DMS79 treated with DMSO at 0.1 percent for 48 hours (cell line): ENCODE measurements at places on chromosomes 1 and 21.
A peak's percentile ranks its signal among the peaks of the same experiment; 100 is the strongest.

GRCh38 chr1:19815801-19816736 is 986 bp upstream of the RNF186 start:
- DNase-seq = peak; percentile 88

- DNase-seq = no peak
These were observed 76.4 kb downstream of the EVI5 start for GRCh38 chr1:92708368-92708950.

DNA sequence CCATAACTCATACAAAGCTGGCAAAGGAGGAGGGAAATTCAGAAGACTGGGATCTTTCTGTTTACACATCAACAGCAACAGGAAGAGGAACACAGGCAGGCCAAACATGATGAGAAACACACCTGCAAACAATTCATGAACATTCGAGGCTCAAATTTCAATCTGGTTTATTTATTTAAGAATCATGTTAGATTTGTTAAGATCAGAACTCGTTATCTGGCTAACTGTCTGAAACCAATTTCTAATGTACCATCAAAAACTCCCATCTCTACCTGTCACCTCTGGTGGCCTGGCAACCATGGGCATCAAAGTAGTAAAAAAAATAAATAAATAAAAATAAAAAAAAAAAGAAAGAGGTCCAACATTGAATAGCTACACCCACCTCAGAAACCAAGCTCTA is 9.8 kb downstream of the LBR start:
- DNase-seq = peak; percentile 35

DNA sequence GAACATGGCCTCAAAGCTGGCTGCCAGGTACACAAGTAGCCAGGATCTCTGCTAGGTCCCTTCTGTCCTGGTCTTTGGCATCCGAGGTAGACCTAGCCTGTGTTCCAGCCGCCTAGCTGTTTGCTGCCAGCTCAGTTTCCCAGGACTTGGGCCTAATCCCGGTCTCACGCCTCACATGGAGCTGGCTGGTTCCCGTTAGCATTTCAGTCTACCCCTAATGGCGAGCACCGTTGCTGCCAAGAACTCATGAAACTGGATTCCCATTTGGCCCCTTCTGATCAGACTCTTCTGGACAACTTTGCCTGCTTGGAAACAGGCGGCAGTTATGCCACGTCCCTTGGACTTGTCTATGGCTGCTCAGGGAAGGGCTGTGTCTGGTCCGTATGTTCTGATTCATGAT is 26.2 kb upstream of the HHAT start:
- DNase-seq = no peak

DNA sequence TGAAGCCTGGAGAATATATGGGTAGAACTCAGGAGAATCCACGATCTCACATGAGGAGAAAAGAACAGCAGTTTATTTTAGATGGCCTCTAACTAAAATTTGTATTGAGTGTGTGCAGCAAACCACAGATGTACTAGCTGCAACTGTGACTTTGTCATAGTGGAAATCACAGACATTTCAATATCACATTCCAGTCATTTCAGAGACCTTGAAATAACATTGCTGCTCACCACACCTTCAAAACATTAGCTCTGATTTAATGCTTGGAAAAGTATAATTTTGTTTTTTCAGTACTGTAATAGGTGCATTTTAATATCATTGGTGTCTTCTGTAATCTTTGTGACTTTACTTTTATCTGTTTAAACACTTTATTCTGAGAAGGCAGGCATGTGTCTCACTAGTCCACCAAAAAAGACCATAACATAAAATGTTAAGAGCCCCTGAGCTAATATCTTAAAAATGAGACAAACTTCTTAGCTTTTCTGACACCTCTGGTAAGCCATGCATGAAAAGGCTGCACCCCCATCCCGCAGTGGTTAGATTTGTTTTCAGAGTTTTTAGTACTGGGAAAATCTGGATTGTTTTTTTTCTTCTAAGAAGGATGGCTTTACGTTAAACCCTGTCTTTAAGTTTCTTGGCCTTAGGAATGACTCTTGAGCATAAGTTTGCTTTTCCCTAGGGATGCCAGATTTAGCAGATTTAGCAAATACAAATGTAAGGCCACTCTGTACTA is 30.1 kb downstream of the KCNJ15 start:
- DNase-seq = no peak

- DNase-seq = peak; percentile 99
These were observed at the start of the genes LRRC41 and UQCRH for GRCh38 chr1:46303038-46303871. Gene LRRC41, minus strand, starts transcription at chr1:46303616. Its CDS starts 294 bp downstream, at chr1:46303322. Gene UQCRH, plus strand, starts transcription at chr1:46303698. Its CDS starts 69 bp downstream, at chr1:46303767.

- peak; percentile 32 for DNase-seq
These were observed 7.4 kb upstream of the SVBP start for GRCh38 chr1:42824481-42825035.

GRCh38 chr21:32914424-32915039 is 111.2 kb upstream of the OLIG2 start:
- no peak for DNase-seq

DNA sequence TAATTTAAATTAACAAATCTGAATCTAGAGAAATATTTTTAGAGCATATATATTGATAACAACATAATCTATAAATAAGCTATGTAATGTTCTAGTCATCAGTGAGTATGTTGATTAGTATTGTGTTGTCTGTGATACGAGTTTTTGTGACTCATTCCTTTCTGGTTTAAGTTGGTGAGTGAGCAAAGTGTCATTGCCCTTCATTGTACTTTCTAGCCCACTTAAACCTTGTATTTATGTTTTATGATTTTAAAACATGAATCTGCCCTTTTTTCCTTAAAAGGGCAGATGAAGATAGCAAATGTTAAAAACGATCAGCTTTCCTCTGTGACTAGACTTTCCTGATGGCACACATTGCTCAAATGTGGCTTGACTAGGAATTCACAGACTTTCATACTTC is 38.5 kb downstream of the MACO1 start:
- DNase-seq = no peak

- no peak for DNase-seq
These were observed 29.1 kb downstream of the B3GALT2 start for GRCh38 chr1:193157360-193157759.

DNA sequence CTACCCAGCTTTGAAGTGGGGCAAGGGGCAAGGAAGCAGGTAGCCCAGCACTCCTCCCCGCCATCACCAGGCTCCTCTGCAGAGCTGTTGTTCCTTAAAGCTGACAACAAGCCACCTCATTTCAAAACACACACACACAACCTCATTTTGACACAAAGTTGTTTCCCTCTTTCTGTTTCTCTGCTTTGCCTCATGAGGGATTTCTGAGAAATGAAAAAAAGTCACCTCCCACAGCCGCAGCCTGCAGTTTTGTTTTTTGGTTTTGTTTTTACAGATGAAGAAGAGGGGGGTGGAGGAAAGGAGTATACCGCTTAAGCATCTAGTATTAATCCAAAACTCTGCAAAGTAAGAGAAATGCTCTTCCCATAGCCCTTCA is 12.1 kb downstream of the MCL1 start:
- DNase-seq = no peak

- DNase-seq = no peak
These were observed 861.1 kb upstream of the ADAMTS5 start for GRCh38 chr21:27827972-27828371.

GRCh38 chr1:197304638-197305200 is 36.7 kb downstream of the CRB1 start:
- no peak for DNase-seq

GRCh38 chr1:162014202-162014601 is 9.5 kb downstream of the OLFML2B start:
- DNase-seq = no peak

GRCh38 chr1:74396933-74397332 is 115.5 kb downstream of the LRRC53 start:
- DNase-seq = no peak

DNA sequence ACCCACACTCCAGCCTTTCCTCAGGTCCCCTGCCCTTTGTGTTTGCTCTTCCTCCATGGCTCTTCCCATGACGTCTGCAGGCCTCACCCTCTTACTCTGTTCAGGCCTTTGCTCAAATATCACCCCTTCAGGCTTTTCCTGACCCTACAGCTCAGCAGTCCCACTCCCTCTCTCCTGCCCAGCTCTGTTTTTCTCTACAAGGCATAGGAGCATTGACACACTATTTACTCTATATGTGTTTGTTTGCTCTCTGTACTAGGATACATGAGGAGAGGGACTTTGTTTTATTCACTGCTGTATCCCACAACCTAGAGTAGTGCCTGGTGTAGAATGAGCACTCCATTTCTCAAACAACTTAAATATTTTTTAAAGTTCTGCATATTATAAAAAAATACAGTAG is 107.4 kb upstream of the COA6 start:
- DNase-seq = no peak

GRCh38 chr1:40649592-40649930 is 15.9 kb downstream of the RIMS3 start:
- peak; percentile 53 for DNase-seq

DNA sequence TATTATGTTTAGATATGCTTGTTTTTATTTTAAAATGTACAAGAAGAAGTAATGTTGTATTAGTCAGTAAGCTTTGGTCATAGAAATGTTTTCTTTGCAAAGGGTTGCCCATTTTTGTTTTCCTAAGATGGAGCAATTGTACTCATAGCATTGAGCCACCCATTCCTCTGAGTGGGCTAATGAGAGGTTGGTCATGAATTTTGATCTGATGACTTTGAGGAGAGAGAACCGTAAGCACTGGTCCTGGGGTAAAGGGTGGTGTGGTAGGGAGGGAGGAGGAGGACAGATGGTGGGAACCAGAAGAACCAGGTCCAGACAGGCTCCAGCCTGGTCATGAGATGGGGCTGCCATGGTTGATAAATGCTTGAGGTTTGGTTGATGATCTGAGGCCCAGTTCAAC is 15.9 kb upstream of the SLC6A9 start:
- DNase-seq = no peak

- DNase-seq = peak; percentile 11
These were observed 70.3 kb downstream of the HIVEP3 start for GRCh38 chr1:41848216-41848952.

GRCh38 chr1:95536501-95536900 is 302.5 kb downstream of the RWDD3 start:
- DNase-seq = no peak

DNA sequence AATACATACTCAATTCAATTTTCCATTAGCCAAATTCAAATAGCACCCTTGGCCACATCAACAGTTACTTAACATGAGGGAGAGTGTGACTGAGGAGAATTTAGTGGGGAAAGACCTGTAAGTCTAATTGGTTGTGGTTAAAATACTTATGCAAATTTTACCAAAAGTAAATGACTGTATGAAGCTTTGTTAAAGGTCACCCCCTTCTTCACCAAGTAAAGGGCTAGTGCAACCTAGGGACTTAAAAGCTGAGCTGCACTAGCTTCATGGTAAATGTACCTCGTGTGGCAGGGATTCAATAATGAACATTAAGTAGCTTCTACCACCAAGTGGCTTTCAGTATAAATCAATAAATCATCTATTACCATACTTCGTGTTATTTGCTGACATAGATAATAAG is 372.0 kb downstream of the NTNG1 start:
- no peak for DNase-seq

DNA sequence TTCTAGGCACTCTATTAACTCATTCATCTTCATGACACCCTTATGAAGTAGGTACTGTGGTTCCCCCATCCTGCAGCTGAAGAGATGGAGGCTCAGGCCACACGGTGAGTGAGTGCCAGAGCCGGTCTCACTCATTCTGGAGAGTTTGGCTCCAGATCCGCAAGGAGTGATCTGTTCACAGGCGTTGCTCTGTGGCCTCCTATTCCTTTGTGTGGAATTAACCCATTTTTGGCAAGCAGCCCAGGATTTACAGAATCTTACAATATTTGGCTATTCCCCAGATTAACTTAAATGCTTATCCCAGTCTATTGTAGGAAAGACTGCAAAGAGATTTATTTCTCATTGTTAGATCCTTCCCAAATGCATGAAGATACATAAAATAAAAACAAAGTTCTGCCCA is 29.6 kb downstream of the KIAA0040 start:
- DNase-seq = no peak

DNA sequence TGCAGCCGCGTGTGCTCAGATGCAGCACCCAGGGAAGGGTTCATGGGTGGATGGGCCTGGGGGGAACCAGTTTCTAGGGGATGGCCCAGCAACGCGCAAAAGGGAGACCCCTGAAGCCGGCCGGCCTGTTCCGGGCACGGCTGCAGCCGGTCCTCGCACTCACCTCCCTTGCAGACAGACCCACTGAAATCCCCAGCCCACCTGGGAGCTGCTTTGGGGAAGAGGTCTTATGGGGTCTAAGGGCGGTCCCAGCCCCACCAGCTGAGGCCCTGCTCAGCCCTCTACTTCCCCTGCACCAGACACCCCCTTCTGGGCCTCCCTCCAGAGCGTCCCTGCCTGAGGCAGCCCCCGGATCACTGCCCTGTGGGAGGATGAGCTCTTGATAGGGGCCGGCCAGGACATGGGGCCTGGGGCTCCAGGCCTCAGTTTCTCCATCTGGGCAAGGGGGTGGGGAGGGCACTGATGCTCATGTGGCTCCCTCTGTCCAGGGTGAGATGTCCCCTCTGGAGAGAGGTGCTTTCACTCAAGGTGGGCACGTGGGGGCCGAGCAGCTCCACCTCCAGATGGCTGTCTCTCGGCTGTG is 20.0 kb upstream of the TTC34 start:
- DNase-seq = no peak

GRCh38 chr1:211939876-211940468 is 95.4 kb downstream of the INTS7 start:
- peak; percentile 100 for DNase-seq

GRCh38 chr21:44702973-44703730 is 6.2 kb downstream of the KRTAP10-12 start:
- no peak for DNase-seq

DNA sequence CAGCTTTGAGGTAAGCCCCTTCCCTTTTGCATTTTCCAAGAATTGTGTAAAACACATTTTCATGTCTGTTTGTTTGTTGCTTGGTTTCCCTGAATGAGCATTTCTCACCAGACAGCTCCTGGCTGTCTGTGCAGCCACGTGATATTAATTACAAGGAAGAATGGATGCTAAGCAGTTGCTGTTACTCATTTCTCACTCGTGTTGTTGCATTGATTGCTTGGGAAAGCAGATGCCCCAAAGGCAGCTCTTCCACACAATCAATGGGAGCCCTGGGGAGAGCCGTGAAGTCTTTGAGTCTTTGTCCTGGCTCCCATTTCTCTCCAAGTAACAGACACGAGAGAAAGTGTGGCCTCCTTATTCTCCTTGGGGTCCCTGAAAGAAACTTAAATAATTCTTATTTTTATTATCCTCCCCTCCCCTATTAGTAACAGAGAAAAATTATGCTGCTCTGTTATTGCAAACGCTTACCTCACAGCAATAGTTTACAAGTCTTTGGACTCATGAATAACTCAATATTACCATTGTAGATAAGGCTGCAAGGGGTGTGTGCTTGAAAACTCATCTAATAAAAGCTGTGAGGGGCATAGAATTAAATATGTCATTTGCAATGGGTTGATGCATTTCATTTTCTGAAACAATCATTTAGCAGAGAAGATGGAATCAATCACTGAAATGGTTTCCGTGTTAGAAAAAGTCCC is 127.7 kb upstream of the CAMK1G start:
- DNase-seq = no peak

DNA sequence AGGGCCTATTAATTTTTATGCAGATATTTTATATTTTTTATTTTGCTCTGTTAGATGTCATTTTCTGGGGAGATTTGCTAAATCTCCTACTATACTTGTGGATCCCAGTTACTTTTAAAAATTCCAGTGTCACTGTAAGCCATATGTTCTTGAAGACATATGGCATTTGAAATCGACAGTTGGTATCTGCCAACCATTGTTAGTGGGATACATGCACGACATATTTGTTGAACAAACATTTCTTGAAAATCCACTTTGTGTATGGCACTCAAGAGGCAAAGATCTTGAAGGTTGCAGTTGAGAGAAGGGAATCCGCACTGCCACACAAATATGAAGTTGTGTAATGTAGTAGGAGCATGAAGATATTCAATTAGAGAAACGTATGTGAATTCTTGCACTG is 287.7 kb downstream of the HHAT start:
- no peak for DNase-seq
